ENCODE measurements at places on chromosomes 11 and 22.
A peak's percentile ranks its signal among the peaks of the same experiment; 100 is the strongest.

DNA sequence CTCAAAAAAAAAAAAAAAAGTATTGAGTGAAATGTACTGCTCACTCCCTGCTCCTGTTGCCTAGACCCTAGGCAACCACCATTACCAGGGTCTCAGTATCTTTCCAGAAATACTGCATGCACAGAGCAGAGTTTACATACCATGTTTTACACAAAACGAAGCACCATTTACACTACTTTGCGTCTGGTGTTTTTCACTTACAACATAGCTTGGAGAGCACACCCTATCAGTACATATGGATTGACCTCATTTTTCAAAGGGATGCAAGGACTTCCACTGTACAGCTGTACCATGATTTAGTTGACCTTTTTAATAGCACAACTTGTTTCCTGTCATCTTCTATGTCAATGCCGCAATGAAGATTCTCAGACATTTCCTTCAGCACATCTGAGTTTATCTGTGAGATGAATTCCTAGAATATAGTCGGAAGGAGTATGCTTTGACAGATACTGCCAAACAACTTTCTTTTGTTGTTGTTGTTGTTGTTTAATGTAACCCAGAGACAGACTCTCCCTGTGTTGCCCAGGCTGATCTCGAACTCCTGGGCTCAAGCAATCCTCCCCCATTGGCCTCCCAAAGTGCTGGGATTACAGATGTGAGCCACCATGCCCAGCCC, 6.1 kb downstream of the MYH9 start:
- DNase-seq = no peak

DNA sequence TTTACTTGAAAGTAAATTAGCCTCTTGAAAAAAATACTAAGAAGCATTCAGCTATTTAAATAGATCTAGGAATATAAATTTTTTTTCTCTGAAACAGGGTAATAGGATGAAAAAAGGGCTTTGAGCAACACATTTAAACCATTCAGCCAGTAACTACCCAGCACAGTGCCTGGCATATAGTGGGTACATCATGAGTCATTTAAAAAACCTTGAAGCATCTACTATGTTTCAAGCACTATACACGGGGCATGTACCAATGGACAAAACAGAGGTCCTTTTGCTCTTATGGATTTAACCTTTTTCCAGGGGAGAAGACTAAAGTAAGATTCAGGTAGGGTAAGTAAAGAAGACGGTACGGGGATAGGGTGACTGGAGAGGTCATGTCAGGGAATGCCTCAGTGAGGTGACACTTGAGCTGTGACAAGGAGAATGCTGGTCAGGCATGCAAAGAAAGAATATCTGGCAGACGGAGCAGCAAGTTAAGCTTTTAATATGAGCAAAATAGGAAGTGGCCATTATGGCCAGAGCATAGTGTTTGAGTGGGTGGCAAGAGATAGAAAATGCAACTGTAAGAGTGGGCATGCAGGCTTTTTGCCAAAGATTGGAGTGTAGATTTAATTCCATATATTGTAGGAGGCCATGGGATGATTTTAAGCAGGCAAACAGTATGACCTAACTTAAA, 101.1 kb downstream of the HIPK3 start:
- no peak for DNase-seq

- no peak for DNase-seq
Measured at GRCh38 chr11:59185386-59185945, 13.5 kb downstream of the DTX4 start.

- no peak for DNase-seq
Measured at GRCh38 chr11:120431633-120432032, 79.9 kb upstream of the GRIK4 start.

DNA sequence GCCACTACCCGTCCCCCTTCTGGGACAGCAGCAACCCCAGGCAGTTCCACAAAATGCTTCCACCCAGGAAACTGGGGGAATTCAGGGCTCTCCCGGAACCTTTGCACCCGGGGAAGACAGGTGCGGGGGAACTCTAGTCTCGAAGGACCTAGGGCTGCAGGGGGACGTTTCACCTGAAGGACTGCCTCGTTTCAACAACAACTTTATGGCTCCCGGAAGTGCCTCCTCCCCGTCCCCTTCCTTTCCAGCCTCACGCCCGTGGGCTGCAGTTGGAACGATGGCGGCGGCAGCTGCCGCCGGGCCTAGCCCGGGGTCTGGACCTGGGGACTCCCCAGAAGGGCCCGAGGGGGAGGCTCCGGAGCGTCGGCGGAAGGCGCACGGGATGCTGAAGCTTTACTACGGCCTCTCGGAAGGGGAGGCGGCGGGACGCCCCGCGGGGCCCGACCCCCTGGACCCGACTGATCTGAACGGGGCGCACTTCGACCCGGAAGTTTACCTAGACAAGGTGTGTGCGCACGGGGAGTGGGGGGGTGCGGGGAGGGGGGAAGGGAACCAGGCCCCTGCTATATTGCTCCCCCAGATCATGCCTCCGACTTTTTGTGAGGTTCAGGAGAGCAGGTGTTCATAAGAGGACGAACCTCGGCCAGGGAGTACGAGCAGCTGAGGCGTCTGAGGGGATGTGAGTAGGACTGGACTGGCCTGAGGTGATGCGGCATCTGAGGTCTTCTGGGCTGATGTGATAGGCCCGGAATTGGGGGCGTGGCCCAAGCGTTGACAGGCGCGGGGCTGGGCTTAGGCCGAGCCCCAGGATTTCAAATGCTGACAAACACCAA, at the start of gene VPS51:
VPS51 (plus strand) TSS at position 241 of the 833 bp plus-strand sequence; CDS start at position 278, 37 bp downstream.
- peak; percentile 64 for DNase-seq

DNA sequence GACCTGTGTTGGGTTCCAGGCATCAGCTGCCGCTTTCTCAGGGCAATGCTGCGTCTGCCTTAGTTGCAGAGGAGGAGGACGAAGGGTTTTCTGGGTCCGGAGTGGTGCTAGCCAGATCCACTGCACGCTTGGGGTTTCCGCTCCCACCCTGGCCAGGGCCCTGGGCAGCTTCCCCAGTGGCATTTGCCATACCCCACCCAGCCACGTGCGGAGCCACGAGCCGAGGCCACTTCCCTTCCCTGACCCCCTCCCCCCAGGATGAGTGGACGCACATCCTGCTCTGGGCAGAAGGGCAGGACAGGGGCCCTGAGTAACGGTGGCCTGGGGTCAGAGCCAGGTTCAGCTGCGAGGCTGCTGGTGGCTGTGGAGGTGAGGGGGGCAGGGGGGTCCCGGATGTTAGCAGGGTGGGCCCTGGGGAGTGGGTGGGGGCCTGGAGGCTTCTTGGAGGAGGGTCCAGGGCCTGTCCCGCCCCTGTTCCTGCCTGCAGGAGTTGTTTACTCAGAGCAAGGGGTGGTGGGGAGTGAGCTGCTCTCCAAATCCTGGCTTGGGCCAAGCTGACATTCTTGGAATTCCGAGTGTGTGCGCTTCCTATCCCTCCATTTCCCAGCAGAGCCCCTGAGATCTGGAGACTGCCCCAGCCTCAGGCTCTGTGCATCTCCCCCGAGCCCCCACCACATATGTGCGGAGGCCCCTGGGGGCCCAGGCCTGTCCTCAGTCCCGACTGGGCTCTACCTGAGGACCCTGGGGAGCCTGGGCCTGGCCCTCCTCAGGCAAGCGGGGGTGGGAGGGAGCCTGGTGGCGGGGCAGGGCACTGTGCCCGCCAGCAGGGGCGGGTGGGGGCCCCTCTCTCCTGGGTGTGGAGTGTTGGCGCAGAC, 1.4 kb downstream of the TSPAN4 start:
- no peak for DNase-seq

DNA sequence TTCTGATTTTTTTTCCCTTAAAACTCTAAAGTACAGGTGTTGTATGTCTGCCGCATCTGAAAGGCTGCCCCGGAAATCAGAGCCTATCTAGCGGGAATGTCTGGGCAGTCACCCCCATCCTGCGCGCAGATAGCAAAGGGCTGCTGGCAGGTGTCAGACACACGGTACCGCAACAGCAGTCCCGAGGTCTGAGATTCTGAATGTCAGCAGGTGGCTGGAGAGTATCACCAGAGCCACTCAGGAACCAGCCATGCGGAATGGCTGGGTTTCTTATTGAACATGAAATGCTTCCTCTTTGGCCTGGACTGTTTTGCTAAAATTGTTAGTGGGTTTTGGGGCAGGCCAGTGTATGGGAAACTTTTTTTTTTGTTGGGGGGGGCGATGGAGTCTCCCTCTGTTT, 53.3 kb downstream of the CERK start:
- no peak for DNase-seq

- DNase-seq = no peak
Measured at GRCh38 chr11:126403658-126404057, 48.2 kb downstream of the ST3GAL4 start.

DNA sequence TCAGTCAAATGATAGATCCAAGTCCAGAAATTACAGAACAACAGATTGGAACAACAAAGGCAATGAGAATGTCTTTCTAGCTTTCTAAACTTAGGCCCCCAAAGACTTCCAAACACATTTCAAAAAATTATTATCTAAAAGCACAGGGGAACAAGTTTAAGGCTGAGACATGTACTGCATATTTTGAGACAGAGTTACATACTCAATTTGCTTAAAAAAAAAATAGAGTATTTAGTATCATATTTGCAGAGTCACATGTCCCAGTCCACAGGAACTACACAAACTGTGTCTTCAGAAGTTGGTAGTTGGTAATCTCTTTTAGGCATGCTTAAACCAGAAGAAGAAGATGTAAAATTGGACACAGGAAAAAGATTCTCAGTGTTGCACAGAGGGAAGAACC, 127.2 kb downstream of the MAML2 start:
- no peak for DNase-seq

DNA sequence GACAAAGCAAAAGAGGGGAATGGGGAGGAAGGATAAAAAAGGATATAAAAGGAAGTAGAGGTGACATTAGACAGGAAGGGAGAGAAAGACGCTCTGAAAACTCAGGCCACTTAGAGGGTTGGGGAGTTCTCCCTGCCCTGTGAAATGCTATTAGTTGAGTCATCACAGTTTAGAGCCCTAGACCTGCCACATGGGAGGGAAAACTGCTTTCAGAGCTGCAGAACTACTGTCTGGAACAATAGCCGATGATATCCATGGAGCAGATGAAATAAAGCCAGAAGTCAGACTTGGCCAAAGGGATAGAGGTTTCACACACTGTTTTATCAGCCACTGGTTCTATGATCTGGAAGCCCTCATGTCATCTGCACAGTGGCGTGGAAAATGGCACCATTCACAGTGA, 157.9 kb downstream of the NCAM1 start:
- no peak for DNase-seq

DNA sequence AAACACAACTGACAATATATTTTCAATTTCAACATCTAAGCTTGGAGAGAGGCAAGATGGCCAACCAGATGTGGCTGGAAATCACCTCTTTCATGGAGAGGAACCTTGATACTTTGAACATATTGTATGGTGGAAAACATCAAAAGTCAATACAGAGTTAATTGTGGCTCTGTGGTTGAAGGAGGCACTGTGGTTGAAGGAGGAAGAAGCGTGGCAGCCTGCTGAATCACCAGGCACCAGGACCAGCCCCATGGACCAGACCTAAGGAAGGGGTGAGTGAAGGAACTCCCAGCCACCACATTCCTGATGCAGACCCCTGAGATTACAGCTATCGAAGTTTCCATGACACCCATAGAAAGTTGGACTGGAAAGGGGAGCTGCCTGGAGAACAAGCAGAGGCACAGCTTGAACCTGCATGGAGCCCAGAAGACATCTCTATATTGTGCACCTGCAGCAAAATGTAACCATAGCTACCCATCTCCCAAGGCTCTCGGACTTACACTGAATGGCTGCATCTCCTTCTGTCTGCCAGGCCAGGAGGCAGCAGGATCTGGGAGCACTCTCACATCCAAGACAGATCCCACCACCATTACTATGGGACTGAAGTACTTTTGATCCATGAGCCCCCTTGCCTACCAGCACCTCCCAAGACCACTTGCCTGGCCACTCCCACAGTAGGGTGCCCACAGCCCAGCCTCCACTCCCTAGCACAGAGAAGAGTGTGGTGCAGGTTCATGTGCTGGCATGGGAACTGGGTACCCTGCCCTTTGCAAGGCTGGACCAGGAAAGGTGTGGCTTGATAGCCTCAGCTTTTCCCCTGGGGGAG, 79.8 kb upstream of the SC5D start:
- no peak for DNase-seq

DNA sequence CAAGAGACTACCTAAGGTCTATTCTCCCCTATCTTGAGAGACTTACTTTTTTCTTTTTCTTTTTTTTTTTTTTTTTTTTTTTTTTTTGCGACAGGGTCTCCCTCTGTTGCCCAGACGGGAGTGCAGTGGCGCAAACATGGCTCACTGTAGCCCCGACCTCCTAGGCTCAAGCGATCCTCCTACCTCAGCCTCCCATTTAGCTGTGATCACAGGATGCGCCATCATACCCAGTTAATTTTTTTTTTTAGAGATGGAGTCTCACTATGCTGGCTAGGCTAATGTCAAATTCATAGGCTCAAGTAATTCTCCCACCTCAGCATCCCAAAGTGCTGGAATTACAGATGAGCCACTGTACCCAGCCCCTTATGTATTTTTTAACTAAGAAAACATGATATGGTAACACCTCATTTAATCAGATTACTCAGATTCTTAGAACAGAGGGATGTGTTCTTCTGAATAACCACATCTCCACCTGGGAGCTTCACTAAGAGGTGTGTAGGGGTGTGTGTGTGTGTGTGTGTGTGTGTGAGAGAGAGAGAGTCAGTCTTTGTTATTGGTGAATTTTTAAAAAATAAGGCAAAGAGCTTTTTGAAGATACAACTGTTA, 102.9 kb downstream of the USP35 start:
- no peak for DNase-seq

GRCh38 chr11:117984476-117984875, 1.7 kb upstream of the IL10RA start:
- DNase-seq = no peak

- peak; percentile 14 for DNase-seq
Measured at GRCh38 chr11:102109896-102110760, at the start of gene YAP1. YAP1 (plus strand) TSS chr11:102110447; CDS start chr11:102110849, 402 bp downstream.

DNA sequence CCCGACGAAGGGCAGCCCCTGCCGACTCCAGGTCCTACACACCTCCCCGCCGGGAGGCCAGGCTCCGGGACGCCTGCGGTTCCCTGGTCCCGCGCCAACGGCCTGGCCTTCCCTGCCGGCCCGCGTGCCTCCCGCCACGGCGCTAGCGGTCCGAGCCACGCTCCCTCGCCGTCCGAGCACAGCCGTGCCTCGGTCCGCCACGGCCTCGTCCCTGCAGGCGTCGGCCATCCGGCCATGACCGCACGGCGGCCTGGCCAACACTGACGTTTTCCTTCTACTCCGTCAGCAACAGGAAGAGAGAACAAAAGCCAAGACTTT, 532 bp downstream of the EIF4G2 start:
- DNase-seq = no peak
